ENCODE measurements at places on chromosomes 3 and 15. TPM values are rescaled to one million over a fixed set of nuclear protein-coding genes. Genes with fewer than 3 reads are reported as not detected.

The STRIT1 gene
- not detected for total RNA-seq

The SCN11A gene
- 0.25 TPM for total RNA-seq

The RGMA gene
- 16.2 TPM for total RNA-seq

The FOXB1 gene
- not detected for total RNA-seq

The THPO gene
- total RNA-seq: under 0.01 TPM

The DUSP7 gene
- total RNA-seq: 7.9 TPM

The UBE2E1 gene
- total RNA-seq: 89.5 TPM

The PLSCR5 gene
- total RNA-seq: 0.25 TPM

The MITF gene
- 0.98 TPM for total RNA-seq

The NANOGP8 gene
- total RNA-seq: 0.25 TPM

The LMLN gene
- total RNA-seq: 8.6 TPM

The C3orf85 gene
- not detected for total RNA-seq

The GOLGA6D gene
- under 0.01 TPM for total RNA-seq

The TMCO5A gene
- not detected for total RNA-seq

The KLHL40 gene
- total RNA-seq: not detected

The RASL12 gene
- 2.2 TPM for total RNA-seq

The GNAT1 gene
- total RNA-seq: not detected

The HSPBAP1 gene
- total RNA-seq: 4.9 TPM

The NEO1 gene
- total RNA-seq: 151 TPM

The CHRFAM7A gene
- 2.7 TPM for total RNA-seq

The TEX55 gene
- total RNA-seq: not detected

The ATP10A gene
- 0.74 TPM for total RNA-seq

Measured in temporal lobe (tissue), 4 donors.